ENCODE measurements at places on chromosomes 3 and 15. TPM values are rescaled to one million over a fixed set of nuclear protein-coding genes. Genes with fewer than 3 reads are reported as not detected.

PLXNA1 gene
- total RNA-seq, result 14.1 TPM

SELENOT gene
- total RNA-seq, result 141 TPM

FAM3D gene
- total RNA-seq, result 0.13 TPM

VWA5B2 gene
- total RNA-seq, result not detected

CHRFAM7A gene
- 0.76 TPM for total RNA-seq

IMPG2 gene
- 0.26 TPM for total RNA-seq

CACNA2D2 gene
- under 0.01 TPM for total RNA-seq

GPR149 gene
- not detected for total RNA-seq

DNA sequence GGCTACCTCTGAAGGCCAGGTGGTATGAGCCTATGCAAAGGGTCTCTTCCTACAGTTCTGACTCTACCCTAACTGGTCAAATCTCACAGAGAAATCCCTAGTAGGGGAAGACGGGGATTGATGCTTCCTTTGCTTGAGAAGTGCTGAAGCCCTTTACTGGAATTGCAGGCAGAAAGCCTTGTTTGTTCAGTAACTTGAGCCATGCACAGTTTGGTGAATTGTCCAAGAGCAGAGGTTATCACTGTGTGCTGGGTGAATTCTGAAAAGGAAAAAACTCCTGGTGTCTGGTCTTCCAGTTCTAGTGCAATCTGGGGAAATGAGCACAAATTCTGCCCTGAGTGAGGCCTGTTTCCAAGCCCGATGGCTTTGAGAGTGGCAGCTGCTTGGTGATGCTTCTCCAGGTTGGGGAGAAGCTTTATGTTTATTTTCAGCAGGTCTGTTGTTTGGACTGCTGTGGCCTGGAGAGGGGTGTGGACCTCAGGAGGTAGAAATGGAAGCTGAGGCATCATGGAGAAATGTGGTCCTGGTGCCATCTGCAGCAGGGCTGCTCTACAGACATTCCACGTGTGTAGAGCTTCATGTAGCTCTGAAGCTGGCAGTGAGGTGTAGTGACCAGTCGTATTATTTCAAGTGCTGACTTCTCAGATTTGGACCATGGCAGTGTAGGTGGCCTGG, 60.9 kb downstream of the ARNT2 start:
- no peak for DNase-seq

DNA sequence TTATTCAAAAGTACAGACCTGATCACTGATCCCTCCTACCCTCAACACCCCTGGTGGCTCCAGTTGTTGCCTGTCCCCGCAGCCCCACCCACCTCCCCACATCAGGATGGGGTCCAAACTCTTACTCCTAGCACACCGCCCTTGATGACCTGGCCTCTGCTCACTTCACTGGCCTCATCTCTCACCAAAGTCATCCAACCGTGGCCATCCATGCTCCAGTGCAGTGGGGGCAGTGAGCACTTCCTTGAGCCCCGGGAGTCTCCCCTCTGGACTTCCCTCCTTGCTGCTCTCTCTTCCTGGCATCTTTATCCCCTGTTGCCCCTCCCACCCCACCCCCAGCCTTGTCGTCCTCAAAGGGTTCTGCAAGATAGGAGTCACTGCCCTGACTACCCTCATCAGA, 191.1 kb downstream of the CACNA2D3 start:
- no peak for DNase-seq

- DNase-seq, result peak; percentile 7
Measured at GRCh38 chr3:100600181-100601042, 9.0 kb upstream of the ADGRG7 start.

DNA sequence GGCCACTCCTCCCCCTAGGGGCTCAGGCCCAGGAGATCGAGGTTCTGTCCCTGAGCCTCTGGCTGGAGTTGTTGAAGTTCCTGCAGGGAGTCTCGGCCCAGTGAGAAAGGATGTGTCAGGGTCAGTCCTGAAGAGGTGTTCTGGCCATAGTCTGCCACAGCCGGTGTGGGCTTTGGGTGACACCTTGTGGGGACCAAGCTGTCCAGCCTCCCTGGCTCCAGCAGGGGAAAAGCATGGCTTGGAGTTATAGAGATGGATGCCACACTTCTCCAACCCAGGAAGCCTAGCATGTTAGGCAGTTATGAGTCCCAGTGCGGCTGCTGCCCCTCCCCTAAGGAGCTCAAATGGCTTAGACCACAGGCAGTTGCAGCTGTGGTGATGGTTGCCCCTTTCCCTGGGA, 945.6 kb upstream of the GBE1 start:
- no peak for DNase-seq

GRCh38 chr3:65342084-65342683, 654.4 kb upstream of the ADAMTS9 start:
- peak; percentile 42 for DNase-seq

DNA sequence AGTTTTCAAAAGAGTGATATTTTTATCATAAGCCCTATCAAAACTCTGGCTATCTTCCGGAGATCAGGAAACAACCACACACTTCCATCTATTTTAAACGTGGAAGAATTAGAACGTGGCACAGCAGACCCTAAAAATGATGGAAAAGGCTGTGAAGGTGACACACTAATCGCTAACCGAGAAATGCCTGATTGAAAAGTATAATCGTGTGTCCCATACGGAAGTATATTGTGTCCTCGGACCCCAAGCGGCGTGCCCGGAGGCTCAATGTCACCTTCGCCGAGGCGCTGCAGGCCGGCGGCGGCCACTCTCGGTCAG, 642 bp downstream of the COX5A start:
- DNase-seq, result no peak

- no peak for DNase-seq
Measured at GRCh38 chr3:66342717-66343356, 122.0 kb downstream of the SLC25A26 start.

GRCh38 chr3:145696011-145696410, 465.0 kb downstream of the PLOD2 start:
- DNase-seq, result no peak

GRCh38 chr3:15887261-15887660, 89.5 kb upstream of the ANKRD28 start:
- no peak for DNase-seq

DNA sequence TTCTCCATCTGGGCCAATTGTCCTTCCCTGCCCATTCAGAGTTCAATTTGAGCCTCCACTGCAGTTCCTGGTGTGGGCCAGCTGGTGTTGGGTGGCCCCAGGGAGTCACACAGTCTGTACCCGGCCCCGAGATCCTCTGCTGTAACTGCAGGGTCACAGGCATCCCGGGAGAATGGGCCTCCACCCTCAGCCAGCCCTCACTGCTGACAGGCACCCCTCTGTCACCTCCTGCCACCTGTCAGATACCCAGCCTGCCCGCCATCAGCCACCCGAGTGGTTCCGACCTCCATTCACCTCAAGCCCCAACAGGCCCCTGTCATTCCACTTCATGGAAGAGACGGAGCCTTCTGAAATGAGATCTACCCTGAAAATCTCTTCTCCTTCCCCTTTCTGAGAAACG, 73.2 kb downstream of the ST8SIA2 start:
- DNase-seq, result no peak

GRCh38 chr15:69853544-69853951, 244.2 kb downstream of the TLE3 start:
- no peak for DNase-seq

DNA sequence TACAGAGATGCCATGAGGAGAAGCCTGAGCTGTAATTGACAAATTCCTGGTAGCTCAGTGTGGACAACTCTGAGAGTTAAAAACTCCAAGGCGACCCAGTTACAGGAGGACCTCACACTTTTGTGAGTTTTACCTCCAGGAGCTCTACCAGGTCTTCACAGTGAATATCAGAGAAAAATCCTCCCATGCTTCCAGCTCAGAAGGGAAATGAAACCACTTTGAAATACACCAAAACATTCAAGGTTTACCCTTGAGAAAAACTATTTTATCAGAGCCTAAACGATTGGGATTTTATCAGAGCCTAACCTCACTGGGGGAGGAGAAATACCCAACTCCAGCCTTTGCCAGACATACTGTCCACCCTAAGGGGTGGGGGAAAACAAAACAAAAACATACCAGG, 52.4 kb downstream of the MCCC1 start:
- DNase-seq, result no peak

GRCh38 chr15:40054855-40055575, 16.0 kb upstream of the SRP14 start:
- DNase-seq, result no peak

GRCh38 chr3:192957441-192958021, 39.9 kb upstream of the MB21D2 start:
- peak; percentile 64 for DNase-seq

DNA sequence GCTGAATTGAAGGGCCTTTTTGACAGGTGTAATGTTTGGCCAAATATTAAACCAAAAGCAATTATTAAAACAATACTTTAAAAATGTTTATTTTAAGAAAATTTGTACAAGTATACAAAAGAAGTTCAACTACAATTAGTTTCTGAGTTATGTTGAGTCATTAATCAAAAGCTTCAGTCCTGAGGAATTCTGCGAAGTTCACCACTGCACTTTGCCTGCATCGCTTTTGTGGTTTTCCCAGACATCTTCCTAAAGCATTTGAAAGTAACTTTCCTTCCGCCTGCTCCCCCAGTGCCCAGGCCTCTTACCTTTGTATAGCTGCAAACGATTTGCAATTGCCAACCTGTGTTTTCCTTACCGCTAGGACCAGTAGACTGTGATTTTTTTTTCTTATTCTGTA, 69.5 kb downstream of the KCNAB1 start:
- DNase-seq, result no peak

DNA sequence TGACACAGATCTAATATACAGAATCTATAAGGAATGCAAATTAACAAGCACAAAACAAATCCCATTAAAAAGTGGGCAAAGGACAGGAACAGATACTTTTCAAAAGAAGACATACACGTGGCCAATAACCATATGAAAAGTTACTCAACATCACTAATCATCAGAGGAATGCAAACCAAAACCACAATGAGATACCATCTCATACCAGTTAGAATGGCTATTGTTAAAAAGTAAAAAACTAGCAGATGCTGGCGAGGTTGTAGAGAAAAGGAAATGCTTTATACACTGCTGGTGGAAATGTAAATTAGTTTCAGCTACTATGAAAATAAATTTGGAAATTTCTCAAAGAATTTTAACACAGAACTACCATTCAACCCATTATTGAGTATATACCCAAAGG, 50.7 kb downstream of the ADAMTS17 start:
- DNase-seq, result no peak
